Right renal pelvis (tissue), 4 donors: ENCODE measurements at places on chromosomes 3 and 15. TPM values are rescaled to one million over a fixed set of nuclear protein-coding genes. Genes with fewer than 3 reads are reported as not detected.

The HHLA2 gene
- 26.9 TPM for polyA plus RNA-seq

The PPP1R14D gene
- polyA plus RNA-seq = 0.46 TPM

The MESP2 gene
- polyA plus RNA-seq = 0.18 TPM

DNA sequence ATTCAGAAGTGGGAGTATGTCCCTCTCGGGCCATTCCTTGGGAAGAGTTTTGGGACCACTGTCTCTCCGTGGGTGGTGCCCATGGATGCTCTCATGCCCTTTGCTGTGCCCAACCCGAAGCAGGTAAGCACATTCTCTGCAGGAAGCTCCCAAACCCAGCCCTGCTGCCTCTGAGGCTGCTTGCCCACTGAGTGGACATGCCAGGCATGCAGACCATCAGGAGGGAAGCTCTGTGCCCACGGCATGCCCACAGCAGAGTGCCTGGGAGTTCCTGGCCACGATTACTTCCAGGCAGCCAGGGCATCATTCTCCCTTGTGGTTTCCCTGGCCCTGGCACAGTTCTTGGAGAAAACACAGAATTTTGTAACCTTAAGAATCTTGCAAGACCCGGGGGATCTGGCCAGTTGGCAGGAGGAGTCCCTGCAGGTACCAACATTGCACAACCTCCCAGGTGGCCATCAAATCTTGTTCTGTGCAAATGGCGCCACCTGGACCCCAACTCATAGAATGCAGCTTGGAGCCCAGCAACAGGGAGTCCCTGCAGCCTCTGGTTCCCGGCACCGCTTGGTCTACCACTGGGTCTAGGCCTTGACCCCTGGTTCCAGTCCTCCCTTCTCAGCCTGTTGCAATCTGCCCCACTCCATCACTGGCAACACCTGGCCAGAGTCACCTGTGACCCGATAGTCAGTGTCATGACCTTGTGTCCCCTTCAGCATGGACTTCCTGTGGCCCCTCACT, 20.4 kb downstream of the FAH start:
- DNase-seq = no peak

DNA sequence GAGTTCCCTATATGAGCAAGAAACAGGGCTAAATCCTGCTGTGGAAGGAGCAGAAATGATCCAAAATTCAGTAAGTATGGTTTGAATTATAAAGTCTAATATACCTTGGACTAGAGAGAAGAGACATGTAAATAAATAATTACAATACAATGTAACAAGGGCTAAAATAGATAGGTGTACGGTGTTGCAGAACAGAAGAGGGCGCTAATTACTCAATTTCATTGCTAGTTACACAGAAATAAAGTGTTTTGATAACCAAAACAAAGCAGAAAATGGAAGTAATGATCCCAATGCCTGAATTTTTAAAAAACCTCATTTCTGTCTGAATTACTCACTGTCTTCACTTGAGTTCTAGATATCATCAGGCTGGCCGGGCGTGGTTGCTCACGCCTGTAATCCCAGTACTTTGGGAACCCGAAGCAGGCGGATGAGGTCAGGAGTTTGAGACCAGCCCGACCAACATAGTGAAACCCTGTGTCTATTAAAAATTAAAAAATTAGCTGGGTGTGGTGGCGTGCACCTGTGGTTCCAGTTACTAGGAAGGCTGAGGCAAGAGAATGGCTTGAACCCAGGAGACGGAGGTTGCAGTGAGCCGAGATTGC, 8.3 kb upstream of the PLCH1 start:
- no peak for DNase-seq

GRCh38 chr15:63997715-63998442, 48.4 kb downstream of the DAPK2 start:
- DNase-seq = no peak

GRCh38 chr3:36762918-36763849, 1.2 kb downstream of the DCLK3 start:
- DNase-seq = no peak

GRCh38 chr15:29785136-29785535, 37.1 kb downstream of the TJP1 start:
- DNase-seq = no peak

- DNase-seq = no peak
Observed at GRCh38 chr3:10808130-10808735, 7.8 kb upstream of the SLC6A11 start.

- DNase-seq = no peak
Observed at GRCh38 chr15:87567406-87568030, 689.0 kb downstream of the NTRK3 start.

GRCh38 chr3:134794950-134795745, at the start of gene EPHB1:
Gene EPHB1, plus strand, starts transcription at chr3:134795260.
- peak; percentile 92 for DNase-seq

DNA sequence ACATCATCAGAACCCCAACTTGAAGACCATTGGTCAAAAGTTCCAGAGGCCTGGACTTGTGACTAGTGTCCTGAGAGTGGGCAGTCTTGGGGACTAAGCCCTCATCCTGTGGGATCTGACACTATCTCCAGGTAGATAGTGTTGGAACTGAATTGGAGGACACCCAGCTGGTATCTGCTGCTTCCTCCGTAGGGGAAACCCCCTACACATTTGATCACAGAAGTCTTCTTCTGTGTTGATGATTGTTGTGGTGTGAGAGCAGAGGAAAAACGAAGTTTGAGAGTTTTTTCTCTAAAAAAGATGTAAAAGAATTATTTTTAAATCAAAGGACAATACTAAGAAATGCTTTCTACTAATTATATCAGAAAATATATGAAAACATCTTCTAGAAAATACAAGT, 6.9 kb downstream of the NSMCE3 start:
- no peak for DNase-seq

- DNase-seq = no peak
Observed at GRCh38 chr3:168531116-168531515, 435.4 kb upstream of the GOLIM4 start.

GRCh38 chr3:106167728-106168127, 298.9 kb upstream of the CBLB start:
- DNase-seq = no peak

- no peak for DNase-seq
Observed at GRCh38 chr3:192005989-192006388, 545.0 kb downstream of the PYDC2 start.

DNA sequence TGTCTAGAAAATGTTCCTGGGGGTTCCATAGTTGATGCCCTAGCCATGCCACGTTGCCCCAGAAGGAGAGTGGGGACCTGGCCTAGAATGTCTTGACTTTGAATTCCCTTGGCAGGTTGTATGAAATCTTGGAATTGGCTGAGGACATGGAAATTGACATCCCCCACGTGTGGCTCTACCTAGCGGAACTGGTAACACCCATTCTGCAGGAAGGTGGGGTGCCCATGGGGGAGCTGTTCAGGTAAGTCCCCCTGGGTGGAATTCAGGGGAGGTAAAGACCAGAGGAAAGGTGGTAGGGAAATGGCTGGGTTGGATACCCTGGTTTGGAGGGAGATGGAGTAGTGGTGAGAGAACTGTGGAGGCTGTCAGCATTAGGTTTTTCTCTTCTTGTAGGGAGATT, 8.9 kb upstream of the FAM131A start:
- no peak for DNase-seq

DNA sequence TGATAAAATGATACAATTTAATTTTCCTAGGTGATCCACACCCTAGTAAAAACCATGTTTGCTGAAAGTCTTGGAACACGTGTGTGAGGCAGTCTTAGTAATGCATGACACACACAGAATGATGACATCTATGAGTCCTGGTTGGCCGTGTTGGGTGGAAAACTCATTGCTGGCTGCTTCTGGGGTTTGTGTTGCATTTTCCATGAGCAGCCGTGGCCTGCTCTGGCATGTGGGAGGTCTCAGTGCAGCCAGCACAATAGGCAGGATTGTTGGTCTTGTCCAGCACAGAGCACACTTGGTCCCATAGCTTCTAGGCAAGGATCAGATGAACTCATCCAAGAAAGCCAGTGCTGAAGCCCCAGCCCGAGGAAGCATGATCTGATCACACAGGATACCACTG, 172.8 kb upstream of the UBE3A start:
- DNase-seq = no peak

- DNase-seq = no peak
Observed at GRCh38 chr15:78617076-78617475, 3.7 kb downstream of the CHRNA3 start.

DNA sequence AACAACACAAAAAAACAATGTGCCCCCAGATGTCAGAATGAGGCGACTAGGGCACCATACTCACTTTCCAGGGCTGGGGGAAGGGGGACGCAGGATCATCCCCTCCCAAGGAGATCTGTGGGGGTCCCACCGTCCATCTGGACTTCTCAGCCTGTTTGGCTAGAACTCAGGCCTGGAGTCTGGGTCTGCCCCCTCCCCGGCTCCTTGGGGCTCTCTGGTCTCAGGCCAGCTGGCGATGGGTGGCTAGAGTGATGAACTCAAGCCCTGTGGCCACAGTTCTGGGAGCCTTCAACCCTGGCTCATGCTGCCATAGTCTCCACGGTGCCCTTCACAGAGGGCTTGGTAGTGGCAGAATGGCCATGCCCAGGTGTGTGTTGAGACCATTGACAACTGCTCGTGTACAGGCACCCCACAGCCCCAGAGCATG, 13.6 kb downstream of the ZBTB47 start:
- DNase-seq = no peak

DNA sequence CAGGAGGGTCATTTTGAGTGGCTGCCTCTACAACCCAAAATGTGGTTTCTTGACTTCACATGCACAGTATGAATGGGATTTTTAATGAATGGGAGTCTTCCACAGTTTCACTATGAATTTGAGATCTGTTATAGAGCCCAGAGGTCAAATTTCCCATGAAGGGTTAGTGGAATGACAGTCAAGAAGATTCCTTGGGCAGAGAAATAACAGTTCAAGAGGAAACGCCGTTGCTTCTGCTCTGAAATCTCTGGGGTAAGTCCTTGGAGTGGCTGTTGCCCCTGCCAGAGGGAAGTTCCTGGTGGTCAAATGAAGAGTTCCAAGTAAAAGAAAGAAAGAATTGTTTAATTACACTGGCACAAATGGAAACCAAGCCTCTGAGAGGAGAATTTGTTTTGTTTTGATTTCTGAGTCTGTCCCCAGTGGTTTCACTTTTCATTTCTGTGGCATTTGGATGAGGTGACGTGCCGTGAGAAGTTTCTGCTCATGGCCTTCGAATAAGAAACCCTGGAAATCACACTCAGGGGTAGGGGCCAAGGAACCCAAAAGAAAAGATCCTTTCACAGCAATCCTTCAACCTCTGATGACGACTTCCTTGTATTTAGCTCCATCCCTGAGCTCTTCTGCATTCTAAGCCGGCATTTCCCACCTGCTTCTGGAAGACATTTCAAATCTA, 77.5 kb upstream of the IL12A start:
- DNase-seq = no peak

- no peak for DNase-seq
Observed at GRCh38 chr3:17846466-17846865, 104.0 kb upstream of the TBC1D5 start.
